NCI-H1694 (cell line): ENCODE measurements at places on chromosomes 12 and 14.

DNA sequence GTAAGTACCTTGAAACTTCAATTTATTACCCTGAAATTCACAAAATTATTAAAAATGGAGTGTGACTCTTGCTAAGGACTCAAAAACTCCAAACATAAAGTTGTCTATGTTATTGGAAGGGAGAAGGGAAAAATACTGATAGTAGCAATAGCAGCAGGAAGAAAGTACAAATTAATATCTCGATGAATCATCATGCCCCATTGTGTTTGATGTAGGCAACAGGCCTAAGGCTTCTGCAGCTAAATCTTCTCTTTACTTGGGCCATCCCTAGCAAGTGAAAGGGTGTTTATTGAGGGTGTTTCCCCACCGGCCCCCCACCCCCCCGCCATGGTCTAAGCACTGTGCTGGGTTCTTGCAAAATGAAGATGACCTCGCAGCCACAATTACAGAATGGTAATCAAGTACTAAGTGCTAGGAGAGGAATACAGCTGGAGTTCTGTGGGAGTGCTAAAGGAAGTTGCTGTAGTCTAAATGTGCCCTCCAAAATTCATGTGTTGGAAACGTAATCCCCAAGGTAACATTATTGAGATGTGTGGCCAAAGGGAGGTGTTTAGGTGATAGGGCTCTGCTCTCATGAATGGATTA lies 76.5 kb downstream of the SNAPC1 start:
- no peak for DNase-seq

DNA sequence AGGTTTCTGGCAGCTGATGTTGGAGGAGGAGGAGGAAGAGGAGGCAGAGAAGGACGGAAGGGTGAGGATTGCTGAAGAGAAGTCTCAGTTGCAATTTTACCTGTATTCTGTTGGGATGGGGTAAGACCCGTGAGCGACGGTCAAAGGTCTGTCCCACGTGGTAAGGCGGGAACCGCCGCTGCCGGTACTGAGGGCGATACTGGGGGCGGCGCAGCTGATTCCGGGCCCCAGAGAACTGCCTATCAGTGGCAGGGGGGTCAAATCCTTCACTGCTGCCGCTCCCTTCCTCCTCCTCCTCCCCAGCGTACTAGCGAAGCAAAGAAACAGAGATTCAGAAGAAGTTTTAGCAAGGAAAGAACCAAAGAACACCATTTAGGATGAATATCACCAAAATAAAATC lies 13.3 kb downstream of the YBX3 start:
- no peak for DNase-seq

GRCh38 chr12:40068416-40068815 lies 37.5 kb downstream of the SLC2A13 start:
- DNase-seq, result no peak

DNA sequence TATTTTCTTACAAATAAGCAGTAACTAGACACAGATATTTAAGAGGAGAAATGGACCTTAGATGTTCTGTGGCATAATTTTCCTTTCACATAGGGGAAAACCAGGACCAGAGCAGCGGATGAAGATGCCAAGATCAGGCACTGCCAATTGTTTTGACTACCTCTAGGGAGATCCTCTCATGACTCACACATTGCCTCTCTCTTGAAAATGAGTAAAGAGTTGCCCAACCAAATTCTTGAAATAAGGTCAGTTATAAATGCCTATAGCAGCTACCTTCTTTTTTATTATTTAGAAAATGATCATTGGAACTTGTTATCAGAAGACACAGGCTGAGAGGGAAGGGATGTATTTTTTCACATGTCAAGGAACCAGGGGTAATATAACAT lies 263.4 kb upstream of the PLEKHG7 start:
- no peak for DNase-seq

DNA sequence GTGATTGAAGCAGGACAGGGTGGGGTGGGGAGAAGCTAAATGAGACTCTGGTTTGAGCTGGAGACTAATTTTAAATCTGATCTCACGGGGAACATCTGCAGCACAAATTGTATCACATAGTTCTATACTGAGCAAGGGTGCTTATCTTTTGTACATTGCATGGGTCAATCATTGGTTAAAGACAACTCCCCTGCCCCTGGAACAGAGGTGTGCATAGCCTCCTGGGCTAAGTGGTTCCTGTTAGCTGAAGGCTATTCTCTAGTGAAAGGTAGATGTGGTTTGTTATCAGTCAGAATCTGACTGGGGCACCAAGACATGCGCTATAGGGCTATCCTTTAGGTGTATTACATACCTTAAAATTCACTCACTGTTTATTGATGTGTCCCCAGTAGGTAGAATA lies 103.9 kb upstream of the KITLG start:
- no peak for DNase-seq

DNA sequence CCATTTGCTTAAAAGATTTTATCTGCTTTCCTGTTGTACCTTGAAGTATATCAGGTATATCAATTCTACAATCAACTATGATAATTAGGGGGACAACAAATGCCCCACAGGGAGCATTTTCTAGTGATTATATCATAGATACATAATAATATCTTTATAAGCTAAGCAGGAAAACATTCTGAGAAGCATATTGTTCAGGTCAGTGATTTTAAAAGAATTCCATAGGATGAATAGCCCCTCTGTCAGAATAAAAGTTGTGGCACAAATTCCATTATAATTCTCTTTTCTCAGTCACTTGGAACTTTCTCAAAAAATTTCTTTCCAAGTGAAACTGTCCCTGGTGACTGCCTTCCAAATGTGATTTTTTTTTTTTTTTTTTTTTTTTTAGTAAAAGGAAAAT lies 32.9 kb upstream of the HMGA2 start:
- DNase-seq, result no peak

- DNase-seq, result no peak
Observed at GRCh38 chr12:105459760-105460330, 129.4 kb downstream of the C12orf75 start.

- no peak for DNase-seq
Observed at GRCh38 chr12:67237231-67237630, 31.9 kb upstream of the CAND1 start.

DNA sequence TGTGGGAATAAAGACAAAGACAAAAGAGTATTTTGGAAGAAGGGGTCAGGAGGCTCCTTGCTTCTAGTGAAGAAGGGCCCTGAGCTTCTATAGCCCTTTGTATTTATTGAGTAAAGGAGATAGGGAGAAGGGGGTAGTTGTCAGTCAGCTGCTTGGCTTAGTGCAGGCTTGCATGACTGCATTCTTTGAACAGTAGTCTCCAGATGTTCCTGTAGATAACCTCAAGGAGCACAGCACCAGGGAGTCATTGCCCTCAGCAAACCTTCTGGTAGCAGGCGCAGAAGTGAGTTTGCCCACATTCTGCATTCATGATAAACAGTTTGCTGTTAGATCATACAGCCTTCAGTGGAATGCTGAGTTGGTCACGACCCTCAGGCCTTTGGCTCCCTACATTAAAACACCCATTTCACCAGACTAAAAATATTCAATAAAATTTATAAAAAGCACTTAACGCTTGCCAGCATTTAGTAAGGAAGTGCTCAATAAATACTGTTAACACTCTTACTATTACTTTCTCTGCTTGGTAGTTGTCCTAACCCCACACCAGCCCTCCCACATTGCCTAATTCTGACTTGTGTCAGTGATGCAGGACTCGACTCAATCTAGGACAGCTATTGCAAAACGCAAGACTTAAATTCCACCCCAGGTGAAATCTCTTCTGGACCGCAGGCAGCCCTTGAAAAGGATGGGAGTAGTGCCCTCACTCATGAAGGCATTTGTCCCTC lies 3.0 kb upstream of the DHRS4 start:
- no peak for DNase-seq

DNA sequence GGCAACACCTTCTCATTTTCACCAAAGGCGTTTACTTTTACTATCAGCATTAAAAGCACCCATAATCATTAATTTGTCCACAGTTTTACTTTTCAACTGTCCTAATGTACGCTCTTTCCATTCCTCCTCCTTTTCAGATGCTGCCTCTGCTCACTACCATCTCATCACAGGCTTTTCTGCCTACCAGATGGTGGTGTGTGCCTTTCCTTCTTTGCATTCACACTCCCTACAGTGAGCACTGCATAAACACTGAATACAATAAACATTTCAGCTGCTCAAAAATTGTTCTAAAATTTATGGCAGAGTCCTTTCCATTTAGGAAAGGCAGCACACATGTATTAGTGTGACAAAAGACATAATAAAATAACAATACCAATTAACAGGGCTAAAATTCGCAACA lies 435.7 kb downstream of the GXYLT1 start:
- DNase-seq, result no peak

DNA sequence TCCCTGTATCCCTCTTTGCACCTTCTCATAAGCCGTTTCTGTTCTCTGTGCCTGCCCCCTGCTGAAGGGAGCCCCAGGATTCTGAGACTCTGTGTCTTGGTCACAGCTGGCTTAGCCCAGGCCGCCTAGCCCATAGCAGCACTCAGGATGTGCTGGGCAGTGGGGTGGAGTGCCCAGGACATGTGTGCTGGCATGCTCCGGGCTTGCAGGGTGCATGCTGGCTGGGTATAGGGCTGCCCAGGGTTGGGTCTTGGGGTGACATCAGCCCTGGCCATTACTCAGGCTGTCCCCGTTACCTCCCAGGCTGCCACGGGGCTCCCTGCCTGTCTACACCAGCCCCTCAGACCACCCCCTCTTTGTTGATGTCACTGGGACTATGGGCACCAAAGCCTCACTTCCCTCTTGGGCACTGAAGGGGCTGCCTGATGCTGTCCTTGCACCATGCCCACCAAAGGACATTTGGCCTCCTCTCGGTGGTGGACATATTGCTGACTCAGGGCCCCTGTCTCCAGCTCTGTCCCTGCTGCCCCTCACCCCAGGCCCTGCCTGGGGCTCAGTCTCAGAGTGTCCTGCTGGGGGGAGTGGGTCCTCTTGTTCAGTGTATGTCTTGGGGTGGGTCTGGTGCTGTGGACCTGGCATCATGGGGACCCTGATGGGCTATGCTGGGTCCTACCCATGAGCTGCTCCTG lies 2.4 kb downstream of the CEP170B start:
- no peak for DNase-seq

DNA sequence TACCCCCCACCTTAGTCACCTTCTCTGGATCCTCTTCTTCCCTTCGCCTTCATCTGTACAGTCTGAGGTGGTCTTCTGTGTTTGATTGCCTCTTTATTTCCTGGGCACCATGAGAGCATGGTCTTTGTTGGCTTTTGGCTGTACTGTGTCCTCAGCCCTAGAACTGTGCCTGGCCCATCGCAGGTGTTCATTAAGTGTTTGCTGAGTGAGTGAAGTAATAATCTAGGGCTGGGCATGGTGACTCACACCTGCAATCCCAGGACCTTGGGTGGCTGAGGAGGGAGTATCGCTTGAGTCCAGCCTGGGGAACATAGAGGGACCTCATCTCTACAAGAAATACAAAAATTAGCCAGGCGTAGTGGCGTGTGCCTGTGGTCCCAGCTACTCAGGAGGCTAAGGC lies 13.9 kb downstream of the ALDH2 start:
- DNase-seq, result no peak

DNA sequence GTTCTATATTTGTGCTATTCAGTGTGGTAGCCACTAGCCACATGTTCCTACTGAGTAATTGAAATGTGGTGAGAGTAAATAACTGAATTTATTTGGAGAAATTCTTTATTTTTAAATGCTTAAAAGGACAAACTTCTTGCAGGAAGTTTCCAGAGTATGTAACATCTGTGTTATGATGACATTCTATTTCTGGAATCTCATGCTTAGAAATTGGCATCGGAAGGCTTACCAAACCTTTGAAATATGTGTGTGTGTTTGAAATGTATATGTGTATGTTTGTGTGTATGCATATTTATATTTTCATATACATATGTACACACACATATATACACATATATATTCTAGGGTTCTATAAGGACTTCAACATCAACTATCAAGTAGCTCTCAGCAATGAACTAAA lies 12.4 kb upstream of the WSCD2 start:
- DNase-seq, result no peak

- DNase-seq, result no peak
Observed at GRCh38 chr12:49887536-49888401, 15.9 kb downstream of the FAIM2 start.

DNA sequence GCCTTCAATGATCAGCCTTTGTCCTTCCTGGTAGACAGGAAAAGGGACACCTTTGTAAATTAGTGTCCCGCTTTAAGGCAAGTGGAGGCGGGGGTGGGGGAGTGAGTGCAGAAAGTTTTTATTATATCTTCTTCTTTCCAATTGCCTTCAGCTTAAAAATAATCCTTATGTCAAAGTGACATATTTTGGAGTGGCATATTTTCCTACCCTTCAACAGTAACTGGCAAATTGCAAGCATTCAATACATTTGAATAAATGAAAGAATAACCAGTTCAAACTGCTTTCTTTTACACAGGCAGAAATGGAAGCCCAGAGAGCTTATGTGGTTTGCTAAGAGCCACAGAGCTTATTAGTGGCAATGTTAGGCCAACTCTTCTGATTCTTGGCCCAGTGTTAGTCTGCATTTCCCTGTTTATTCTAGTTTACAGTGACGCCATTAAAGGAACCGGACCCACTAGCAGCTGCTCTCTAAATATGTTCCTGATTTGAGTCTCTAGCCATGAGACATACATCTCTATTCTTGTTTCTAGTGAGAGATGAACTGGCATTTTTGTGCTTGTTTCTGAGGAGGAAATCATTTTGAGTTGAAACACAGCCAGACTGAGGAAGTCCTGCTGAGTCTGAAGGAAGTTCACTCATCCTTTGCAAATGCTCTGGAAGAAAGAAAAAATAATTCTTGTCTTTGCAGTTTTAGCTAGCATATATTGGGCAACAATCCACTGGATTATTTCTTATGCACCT lies 468.7 kb downstream of the NOVA1 start:
- DNase-seq, result no peak

- DNase-seq, result no peak
Observed at GRCh38 chr12:106119301-106119700, 19.5 kb downstream of the NUAK1 start.

- DNase-seq, result no peak
Observed at GRCh38 chr12:131975228-131975627, 25.5 kb downstream of the EP400 start.

- DNase-seq, result no peak
Observed at GRCh38 chr12:68497702-68498101, 113.0 kb upstream of the RAP1B start.

- DNase-seq, result no peak
Observed at GRCh38 chr12:71161591-71161990, 3.8 kb upstream of the TSPAN8 start.

DNA sequence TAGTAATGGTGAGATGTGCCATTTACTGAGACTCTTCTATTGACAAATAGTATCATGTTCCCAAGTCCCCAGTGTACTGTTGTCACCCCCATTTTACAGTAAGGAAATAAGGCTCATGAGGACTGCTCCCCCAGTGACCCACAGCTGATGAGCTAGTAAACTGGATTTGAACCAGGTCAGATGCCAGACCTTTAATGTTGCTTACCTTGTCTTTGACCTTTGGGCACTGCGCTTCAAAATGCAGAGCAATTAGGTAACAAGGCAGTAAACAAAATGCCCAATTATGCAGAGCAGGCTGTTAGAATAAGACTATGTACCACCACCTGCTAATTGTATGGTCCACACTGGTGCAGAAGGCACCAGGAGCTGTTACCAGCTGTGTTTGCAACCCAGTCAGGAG lies 38.5 kb upstream of the RIN3 start:
- DNase-seq, result no peak

GRCh38 chr12:131851741-131852550 lies 23.8 kb downstream of the MMP17 start:
- DNase-seq, result no peak

- no peak for DNase-seq
Observed at GRCh38 chr12:108629824-108630476, 3.7 kb downstream of the SELPLG start.

- no peak for DNase-seq
Observed at GRCh38 chr12:2691345-2692071, 103.3 kb upstream of the FKBP4 start.
